ENCODE measurements at places on chromosomes 1 and 21.

DNA sequence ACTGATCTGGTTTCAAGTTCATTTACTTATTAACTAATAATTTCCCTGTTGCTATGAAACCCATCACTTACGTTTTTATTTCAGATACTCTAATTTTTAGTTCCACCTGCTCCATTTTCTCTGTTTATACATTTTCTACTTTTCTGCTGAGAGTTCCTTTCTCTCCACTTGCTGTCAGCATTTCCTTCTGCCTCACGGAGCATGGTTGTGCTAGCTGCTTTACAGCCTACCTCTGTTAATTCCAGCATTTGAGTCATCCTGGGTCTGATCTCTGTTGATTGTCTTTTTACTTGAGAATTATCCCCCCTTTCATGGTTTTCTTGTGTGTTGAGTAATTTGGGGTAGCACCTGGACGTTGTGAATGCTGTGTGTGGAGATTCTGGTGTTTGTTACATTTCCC lies 373.2 kb upstream of the C1orf174 start:
- DNase-seq: no peak

DNA sequence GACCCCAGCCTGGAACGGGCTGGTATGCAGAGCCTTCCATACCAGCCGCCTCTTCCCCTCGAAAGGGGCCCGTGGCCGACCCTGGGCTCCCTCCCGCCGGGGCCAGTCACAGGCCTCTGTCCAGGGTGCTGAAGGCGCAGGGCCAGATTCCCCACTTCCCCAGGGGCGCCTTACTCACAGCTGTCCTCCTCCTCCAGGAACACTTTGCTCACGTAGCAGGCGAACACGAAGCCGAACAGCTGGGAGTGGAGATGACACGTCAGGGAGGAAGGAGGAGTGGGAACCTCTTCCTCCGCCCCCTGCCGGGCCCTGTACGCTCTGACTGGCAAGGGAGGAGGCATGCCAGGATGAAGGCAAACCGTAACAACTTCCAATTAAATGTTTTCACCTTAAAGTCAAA lies 57.3 kb downstream of the NKAIN1 start:
- peak; percentile 5 for DNase-seq

DNA sequence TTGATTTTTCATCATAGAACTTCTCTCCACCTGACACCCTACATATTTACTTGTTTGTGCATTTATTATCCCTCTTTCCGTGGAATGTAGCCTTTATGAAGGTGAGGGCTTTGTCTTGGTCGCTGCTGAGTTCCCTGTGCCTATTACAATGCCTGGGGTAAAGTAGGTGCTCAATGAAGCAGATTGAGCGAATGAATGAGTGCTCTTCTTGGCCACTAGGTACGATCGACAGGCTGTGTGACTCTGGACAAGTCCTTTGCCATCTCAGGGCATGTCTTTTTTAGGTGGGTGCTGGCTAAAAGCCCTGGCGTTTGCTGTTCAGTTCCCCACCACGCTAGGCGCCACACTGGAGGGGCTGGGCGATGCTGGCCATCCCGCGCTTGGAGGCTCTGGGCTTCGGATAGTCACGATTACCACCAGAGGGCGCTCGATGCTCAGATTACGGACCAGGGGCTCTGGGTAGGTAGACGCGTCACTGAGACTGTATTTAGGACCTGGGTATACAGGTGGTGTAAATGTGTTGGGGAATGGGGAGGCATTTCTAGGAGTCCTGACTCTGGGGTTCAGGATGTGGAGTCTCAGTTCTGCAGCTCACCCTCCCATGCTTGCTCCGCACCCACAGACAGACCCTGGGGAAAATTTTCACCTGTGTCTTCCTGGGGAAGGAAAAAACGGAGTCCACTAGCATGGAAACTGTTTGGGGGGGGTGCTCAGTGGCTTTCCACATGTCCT lies 71.0 kb upstream of the CSF3R start:
- peak; percentile 18 for DNase-seq

- no peak for DNase-seq
Measured at GRCh38 chr1:163241746-163242145, 39.0 kb upstream of the RGS5 start.

- DNase-seq: peak; percentile 47
Measured at GRCh38 chr1:180632326-180633056, 669 bp downstream of the XPR1 start.

- DNase-seq: no peak
Measured at GRCh38 chr1:205440476-205441317, 15.1 kb downstream of the BLACAT1 start.

DNA sequence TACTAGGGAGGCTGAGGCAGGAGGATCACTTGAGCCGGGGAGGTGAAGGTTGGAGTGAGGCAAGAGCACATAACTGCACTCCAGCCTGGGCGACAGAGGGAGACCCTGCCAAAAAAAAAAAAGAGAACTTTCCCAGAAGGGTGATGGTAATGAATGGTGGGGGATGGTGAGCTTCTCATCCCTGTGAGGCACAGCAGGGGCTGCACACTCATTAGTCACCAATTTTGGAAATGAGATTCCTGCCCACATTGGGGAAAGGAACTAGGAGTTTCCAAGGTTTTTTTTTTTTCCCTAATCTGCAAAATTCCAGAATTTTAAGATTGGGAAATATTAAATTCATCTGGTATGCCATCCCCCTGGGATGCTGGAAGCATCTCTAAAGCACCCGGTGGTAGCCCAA lies 50.2 kb upstream of the SSBP3 start:
- no peak for DNase-seq

GRCh38 chr1:204915861-204916495 lies 45.3 kb downstream of the NFASC start:
- no peak for DNase-seq

GRCh38 chr1:21638531-21639341 lies 30.4 kb downstream of the RAP1GAP start:
- no peak for DNase-seq

GRCh38 chr1:63317817-63318152 lies 4.6 kb upstream of the FOXD3 start:
- DNase-seq: no peak

GRCh38 chr1:70945251-70945650 lies 102.4 kb downstream of the PTGER3 start:
- no peak for DNase-seq

DNA sequence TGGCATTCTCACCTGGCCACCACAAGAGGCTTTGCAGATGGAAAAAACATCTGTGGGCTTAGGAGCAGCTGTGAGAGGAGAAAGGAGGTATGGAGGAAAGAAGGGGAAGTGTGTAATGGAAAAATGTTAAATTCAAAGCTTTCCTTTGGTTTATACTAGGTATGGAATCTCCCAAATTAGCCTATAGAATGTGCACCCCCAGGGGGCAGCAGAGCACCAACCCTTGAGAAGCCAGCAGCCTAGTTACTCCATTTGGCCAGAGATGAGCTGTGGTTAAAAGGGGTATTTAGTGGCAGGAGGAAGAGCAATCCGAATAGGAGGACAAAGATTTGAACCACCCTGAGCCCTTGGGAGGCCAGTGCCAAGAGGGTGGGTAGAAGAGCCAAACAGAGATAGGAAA lies 97.5 kb upstream of the CTTNBP2NL start:
- DNase-seq: no peak

DNA sequence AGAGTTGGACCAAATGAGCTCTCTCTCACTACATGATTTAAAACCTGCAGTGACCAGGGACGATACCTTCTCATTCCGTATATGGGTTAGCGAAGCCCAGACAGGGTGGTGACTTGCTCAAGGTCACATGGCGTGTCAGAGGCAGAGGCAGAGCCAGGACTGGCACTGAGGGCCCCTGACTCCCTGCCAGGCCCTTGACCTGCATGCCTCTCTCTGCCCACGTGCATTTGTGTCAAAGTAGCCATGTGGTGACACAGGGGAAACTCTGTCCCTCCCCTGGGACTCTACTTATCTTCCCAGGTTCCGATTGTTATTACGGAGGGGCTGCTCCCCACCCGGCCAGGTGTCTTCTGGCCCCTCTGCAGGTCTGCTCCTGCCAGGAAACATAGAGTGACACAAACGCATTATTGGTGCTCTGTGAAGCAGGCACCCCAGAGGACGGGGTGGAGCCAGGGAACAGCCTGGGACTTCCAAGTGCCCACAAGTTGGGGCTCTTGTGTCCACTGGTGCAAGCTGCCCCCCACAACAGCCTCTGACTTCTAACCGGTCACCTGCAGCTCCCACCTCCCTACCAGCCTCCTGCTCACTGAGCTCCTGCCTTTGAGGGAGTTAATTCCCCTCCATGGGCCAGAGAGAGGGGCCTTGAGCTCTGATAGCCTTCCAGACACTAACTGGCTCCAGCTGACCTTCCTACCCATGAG lies 7.3 kb upstream of the TINAGL1 start:
- DNase-seq: no peak

DNA sequence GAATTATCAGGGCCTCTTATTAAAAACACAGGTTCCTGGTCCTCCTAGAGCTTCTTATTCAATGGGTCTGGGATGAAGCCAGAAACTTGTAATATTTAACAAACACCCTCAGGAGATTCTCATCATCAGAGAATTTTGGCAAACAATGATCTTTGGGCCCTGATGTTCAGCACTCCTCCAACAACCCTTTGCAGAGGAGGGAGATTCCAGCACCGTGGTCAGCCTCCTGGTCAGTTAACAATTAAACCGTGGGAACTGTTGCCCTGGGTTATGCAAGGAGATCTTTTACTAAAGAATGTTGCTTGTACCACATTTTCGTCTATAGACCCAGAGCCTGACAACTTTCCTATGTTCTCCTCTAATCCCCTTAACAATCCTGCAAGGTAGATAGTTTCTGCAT lies 294.4 kb downstream of the PLPP3 start:
- no peak for DNase-seq

Data from anterior cingulate cortex (tissue), 58 donors.